NCI-H2171 (cell line): ENCODE measurements at places on chromosomes 7 and 10.

DNA sequence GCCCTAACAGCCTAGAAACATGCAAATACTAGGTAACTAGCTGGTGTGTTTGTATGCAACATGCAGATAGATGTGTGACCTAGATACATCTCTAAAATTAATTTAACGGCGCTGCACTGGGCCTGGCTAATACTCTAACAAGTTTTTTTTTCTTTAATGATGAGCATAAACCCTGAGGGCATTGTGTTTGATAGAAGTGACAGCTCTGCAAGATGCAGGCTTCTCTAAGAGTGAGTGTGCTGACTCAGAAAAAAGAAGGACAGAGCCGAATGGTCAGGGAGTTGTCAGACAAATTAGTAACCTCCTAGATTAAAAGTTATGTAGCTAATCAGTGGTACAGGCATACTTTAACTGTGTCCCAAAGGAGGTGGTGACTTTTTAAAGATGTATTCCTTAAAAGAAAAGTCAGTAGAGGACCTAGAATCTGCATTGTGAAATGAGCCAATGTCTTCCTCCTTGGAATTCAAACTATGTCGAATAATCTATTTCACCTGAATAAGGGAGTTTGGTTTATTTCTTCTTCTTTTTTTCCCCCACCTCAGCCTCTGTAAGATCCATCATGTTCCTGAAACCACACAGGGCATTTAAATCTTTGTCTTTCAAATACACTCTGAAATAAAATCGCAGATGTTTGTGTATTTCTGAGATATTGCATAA is 315.1 kb downstream of the GFRA1 start:
- no peak for DNase-seq

DNA sequence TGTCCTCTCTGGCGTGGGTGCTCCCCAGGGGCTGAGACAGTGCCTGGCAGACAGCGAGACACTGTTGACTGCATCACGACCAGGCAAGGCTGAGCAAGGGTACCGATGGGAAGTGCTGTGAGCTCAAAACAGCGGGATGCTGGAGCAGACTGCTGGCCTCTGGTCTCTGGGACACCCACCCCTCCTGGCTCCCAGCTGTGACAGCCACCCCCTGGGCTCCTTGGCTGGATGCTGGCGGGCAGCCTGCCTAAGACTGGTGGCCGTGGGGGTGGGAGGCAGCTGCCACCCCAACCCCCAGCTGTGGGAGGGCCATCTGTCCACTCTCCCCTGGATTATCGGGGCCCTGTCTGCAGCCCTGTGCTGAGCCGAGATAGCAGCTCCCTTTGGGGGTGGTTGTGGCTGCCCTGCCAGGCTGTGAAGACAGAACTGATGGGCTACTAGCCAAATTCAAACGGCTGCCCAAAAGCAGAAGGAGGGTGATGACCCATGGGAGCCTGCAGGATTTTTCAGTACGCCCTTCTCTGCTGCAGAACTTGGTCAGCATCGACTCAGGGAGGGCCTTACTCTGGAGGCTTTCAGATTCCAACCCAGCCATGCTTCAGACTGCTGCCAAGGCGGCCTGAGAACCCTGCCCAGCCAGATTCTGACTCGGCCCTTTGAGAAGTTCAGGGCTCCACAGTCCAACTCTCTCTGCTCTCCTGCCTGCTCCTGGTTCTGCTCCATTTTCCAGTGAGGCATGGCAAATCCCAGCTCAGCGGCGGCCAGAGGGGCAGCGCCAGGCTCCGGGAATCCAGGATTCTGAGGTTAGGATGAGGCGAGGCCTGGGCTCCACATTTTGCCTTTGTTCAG is 125.3 kb downstream of the NEURL1 start:
- no peak for DNase-seq

DNA sequence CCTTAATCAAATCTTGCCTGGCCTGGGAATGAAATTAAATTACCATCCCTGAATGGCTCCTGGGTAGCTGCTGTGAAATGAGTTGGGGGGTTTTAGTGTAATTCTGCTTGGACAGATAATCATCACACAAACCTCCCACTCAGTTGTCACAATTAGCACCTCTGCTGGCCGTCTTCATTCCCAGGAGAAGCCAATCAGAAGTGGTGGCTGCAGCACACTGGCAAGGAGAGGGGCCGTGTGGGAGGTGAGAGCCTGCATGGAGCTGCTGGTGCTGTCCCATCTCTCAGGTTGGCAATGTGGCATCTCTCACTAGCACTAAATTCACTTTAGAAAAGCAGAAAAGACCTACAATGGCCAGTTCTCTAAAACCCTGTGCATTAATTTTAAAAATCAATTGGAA is 92.5 kb downstream of the NT5C2 start:
- no peak for DNase-seq

- no peak for DNase-seq
Measured at GRCh38 chr7:84003191-84003590, 191.4 kb downstream of the SEMA3A start.

DNA sequence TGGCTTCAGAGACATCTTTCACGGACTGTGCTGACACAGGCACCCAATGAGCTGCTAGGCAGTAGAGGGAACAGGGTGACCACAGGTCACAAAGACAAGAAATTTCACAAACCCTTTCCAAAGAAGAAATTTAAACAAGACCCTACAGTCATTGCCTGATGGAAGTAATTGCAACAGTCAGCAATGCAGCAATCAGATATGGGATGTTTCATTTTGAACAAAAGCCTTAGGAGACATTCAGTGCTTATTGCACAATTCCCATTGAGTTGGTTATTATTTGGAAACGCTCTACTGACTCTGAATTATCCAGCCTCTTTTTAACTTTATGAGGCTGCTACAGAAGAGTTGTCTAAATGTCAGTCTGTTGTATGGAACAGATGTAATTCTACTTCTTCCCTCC is 85.5 kb downstream of the ETV1 start:
- no peak for DNase-seq
